ENCODE measurements at places on chromosomes 1 and 21.

DNA sequence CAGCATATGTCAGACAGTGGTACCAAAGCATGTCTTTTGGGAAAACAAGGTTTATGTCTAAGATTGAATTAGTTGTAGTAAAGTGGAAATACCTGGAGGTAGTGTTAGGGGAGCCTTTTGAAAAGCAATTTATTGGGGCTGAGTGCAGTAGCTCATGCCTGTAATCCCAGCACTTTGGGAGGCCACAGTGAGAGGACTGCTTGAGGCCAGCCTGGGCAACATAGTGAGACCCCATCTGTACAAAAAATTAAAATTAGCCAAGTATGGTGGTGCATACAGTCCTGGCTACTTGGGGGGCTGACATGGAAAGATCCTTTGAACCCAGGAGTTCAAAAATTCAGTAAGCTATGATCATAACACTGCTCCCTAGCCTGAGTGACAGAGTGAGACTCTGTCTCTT lies 7.3 kb downstream of the ZMPSTE24 start:
- no peak for DNase-seq

GRCh38 chr1:15956150-15956549 lies 19.8 kb downstream of the ZBTB17 start:
- no peak for DNase-seq

DNA sequence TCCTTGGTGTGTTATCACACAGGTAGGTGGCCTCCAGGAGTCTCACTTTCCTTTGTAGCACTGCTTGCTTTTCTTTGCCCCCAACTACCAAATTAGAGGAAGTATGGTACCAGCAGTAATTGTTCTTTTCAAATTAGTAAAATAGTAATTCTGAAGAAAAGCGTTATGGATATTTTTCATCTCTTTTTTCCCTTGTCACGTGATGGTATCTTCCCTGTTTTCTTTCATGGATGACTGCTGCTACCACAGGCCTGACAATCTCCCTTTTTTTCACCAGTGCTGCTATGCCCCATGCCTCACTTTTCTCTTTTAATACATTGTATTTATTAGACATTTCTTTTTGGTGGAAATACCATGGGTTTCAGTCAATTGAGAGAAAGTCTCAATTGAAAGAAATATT lies 3.3 kb downstream of the ZBTB37 start:
- DNase-seq, result no peak

- DNase-seq, result no peak
Observed at GRCh38 chr1:97423403-97423802, 497.4 kb downstream of the DPYD start.

DNA sequence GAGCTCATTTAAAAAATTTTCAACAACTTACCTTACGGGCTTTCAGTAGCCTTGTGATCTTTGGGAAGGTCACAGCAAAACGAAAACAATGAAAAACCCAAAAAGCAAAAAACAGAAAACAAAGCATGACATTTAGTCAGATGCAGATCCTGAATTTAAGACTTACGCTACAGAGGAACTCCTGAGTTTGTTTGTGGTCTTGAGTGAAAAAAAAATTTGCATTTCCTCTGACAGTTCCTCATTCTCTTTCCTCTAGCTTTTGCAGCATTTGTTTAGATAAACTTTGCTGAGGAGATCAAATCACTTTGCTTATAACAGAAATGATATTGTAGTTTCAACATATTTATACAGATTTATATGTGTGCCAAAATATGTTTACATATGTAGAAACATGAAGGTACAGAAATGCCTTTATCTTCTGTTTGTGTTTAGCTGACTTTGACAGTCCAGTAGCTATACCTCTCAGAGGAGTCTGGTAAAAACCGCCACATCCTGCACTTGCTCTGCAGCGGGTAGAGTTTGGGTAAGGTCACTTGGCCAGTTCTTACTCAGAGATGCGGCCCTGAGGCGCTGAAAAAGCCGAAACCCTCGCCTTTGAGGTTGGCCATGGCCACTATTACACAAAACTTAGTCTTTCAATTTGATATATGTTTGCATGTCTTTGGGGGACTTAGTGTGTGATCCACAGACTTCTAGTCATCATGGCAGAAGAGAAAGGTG lies 142.5 kb downstream of the TNR start:
- no peak for DNase-seq

GRCh38 chr1:10754568-10755329 lies 41.7 kb downstream of the CASZ1 start:
- DNase-seq, result no peak

- DNase-seq, result no peak
Observed at GRCh38 chr1:57019236-57019839, 53.5 kb upstream of the C8B start.

DNA sequence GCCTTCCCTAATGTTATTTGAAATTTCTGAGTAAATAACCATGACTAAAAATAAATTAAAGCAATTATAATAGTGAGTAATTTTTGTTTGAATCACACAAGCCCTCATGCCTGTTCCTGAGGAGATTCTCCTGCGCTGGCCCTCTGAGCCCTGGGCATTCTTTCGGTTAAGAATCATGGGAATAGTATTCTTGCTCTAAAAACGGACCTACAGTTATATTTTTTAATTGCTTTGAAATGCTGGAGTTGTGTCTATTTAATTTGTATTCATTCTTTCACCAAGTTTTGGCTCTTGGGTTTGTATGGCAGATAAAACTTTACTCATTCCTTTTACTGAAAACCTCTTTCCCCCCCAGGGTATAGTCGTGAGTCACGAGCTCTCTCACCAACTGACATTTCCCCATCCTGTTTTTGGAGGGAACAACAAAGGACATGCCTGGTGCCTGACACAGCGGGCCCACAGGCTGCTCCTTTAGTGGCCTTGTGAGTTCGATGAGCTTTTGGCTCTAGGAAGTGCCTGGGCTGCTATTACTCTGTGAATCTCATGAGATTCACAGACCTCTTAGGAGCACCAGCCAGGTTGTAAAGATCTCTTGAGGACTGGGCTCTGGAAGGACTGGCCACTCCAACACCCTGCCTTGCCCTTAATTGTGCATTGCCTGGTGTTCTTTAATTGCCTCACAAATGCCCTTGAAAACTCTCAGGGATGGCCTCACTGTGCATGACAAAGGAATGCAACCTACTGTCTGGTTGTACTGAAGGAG lies 58.6 kb downstream of the DDR2 start:
- no peak for DNase-seq

GRCh38 chr1:159005676-159006075 lies 4.0 kb upstream of the IFI16 start:
- DNase-seq, result no peak

DNA sequence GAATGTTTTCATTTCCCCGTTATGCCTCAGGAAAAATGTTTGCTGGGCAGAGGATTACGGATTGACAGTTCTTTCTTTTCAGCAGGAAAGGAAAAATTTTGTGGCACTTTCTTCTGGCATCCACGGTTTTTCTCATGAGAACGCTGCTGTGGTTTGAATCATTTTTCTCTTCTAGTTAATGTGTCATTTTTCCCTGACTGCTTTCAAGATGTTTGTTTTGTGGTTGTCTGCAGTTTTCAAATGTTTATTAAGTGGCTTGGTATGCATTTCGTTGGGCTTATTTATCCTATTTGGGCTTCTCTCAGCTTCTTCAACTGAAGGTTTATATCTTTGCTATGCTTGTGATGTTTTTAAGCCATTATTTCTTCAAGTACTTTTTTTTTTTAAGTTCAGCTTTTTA lies 359.0 kb downstream of the RGS7 start:
- no peak for DNase-seq

DNA sequence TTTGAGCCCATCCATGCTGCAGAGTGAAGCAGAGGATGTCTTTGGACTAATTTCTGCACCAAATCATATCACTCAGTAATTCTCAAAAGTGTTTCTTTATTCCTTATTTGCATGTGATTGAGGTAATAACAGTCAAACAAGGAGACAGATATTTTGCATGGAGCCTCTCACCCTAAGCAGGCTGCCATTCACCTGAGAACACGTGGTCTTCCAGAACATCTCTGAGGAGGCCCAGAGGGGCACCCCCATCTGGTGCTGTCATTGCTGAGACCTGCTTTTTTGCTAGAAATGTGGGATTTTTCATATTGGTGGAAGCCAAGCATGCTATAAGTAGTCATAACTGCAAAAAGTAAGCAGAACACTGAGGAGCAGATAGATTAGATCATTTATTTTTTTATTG lies 7.7 kb downstream of the SLC37A1 start:
- no peak for DNase-seq

GRCh38 chr1:241413974-241414373 lies 57.0 kb upstream of the RGS7 start:
- no peak for DNase-seq

DNA sequence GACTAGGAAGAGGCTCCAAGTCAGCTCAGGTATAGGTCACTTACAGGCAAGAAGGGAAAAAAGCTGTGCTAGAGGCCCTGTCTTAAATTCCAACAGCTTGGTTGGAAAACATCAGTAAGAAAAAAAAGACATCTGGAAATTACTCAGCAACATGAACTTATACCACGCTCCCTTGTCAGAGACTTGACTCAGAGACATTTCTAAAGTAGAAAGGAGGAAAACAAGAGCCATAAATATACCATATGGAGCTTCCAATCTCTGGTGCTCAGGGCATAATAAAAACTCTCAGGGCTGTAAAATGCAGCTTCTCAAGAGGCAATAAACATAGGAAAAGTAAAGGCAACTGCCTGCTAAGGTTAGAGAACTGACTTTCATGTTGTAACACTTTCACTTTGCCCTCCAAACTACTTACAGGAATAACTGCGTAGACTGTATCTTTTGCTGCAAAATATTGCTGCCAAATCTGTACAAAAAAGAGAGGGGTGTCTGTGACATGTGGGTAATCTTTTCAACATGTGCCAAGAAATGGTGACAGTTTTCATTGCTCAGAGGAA lies 14.7 kb downstream of the ATPAF1 start:
- DNase-seq, result no peak

GRCh38 chr1:68528243-68528642 lies 31.4 kb upstream of the DEPDC1 start:
- no peak for DNase-seq

- DNase-seq, result no peak
Observed at GRCh38 chr21:42734323-42734971, 81.0 kb downstream of the PDE9A start.

GRCh38 chr1:4585216-4585615 lies 69.2 kb upstream of the AJAP1 start:
- DNase-seq, result no peak

DNA sequence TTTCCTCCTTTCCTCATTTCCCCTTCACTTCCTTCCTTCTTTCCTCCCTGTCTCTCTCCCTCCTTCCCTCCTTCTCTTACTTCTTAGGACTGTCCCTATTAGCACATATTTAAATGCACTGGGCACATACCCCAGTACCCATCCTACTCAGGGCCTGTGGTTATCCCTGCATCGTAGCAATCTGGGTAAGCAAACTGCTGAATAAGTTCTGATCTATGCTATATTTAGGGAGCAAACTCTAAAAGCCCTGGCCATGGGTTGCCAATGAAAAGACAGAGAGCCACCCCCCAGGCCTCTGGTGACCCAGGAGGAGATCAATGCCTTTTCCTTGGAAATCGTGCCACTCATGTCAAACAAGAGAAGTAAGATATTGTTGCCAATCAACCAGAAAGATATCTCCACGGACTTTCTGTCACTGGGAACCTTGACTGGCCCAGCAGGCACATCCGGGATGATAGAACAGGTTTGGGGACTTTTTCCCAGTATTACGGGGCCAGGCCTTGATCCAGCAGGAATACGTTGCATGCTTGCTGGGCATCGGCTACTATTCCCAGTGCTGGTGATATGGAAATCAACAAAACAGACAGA lies 5.4 kb downstream of the FAM3B start:
- DNase-seq, result no peak

All from activated CD8-positive, alpha-beta memory T cell treated with anti-CD3 and anti-CD28 coated beads for 1 hour (primary cell).